ENCODE measurements at places on chromosomes 16 and 17.

GRCh38 chr17:72121164-72122009 is 567 bp downstream of the SOX9 start:
- peaks cover 41% of the 10 kb centered on the region for H3K27me3 ChIP-seq
- H3K4me1 ChIP-seq = peaks cover 60% of the 10 kb centered on the region
- H3K27ac ChIP-seq = no peak overlapping the region
- peak overlapping the region; percentile 87 for H3K4me3 ChIP-seq
- H3K36me3 ChIP-seq = peaks cover 9% of the 10 kb centered on the region

DNA sequence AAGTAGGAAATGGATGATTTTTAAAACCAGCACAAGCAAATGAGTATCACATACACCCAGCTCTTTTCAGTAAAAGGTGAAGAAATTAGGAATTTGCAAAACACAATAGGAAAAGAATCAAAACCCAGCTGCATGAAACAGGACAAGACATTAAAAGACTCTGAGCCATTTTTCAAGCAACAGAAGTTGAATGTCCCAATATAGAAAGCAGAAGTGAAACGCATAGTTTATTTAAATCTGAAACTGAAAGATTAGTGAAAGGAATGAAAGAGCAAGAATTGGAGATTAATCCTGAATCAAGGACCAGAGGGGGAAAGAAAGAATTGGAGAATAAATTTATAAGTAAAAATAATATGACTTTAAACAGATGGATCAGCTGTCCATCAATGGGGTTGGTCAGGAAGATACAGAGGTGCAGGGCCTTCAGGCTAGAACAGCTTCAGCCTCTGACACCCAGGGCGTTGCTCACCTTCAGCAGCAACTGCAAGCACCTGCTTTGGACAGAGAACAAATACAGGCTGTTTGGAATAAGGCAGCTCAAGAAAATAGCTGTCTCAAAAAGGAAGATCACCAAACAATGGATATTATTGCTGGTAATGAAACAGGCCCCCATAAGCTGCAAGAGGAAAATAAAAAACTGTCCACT is 3.9 kb upstream of the ARHGAP17 start:
- H3K4me1 ChIP-seq = peaks cover 1% of the 10 kb centered on the region
- H3K27ac ChIP-seq = no peak overlapping the region
- no peaks in the 10 kb centered on the region for H3K27me3 ChIP-seq

DNA sequence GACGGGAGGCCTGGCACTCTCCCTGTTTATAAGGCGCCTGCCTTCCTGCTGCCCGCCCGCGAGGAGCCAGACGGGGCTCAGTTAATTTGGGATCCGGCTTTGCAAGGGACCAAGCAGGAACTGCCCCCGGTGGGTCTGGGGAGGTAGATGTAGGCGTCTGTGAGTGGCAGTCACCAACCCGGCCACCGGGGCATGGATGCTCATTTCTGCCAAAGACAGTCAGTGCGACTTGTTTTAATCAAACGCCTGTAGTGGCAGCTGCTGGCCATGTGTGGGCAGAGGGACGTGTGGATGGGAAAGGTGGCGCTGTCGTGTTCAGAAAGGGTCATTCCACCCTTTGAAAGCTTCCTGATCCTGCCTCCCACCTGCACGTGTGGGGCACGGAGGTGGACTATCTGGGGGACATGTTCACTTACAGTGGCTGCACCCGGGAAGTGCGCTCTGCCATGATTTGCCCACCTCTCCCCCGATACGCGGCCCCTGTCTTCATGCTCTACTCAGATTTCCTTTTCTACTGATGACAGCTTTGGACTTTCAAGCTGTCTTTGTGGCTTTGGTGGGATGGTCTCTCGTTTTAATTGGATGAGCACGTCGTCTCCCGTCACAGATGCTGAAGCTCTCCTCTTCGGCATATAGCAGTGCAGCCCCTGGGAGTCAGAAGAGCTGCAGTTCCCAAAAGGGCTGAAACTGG is 60.3 kb upstream of the CIBAR2 start:
- no peaks in the 10 kb centered on the region for H3K36me3 ChIP-seq
- DNase-seq = peak; percentile 69

- no peak overlapping the region for H3K27ac ChIP-seq
- no peaks in the 10 kb centered on the region for H3K27me3 ChIP-seq
- peak; percentile 92 for DNase-seq
- H3K4me1 ChIP-seq = no peaks in the 10 kb centered on the region
Measured at GRCh38 chr16:4402439-4403132, 13.8 kb downstream of the CORO7 start.

DNA sequence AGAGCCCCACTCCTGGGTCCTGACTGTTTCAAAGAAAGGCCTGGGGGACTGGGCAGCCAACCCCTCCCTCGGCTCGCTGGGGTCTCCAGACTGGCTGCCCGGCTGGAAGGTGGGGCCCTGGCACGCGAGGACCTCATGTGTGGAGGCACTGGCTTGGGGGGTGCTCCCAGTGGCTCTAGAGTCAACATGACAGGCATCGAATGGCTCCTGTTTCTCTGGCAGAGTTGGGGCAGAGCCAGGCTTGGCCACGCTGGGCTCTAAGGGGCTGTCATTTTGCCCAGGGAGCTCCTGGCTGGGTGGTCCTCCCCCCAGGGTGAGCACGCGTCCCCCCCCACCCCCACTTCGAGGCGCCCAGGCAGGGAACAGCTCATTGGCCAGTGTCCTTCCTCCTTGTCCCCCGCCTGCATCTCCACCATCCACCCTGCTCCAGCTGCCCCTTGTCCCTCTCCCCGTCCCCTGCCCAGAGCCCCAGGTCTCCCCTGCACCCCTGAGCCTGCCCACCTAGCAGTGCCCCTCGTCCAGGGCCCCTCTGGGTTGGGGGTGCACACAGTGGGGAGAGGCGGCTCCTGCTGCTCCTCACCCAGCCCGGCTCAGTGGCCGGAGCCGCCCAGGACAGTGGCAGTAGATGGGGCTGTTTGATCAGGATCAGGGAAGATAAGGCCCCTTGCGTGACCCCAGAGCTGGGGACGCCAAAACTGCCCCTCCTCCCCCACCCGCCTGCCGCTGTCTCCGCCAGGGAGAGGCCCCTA is 2.7 kb downstream of the GCGR start:
- no peak overlapping the region for H3K27ac ChIP-seq
- H3K4me3 ChIP-seq = no peak overlapping the region
- H3K36me3 ChIP-seq = no peaks in the 10 kb centered on the region

DNA sequence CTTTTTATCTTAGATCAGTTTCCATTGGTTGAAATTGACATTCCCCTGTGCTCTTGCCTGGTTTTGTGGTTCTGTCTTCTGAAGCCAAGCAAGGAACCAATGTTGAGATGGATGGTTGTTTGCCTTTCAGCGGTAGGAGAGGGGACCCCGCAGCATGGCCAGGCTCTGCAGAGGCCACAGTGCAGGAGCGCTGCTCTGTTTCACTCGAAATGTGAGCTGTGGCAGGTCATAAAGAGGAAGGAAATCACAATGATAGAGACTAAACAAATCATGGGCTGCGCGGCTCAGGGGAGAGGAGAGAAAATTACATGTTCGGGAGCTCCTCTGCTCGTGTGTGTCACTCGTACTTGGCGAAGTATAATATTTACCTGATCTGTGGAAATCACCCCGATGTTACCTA is 148.2 kb downstream of the SNX29 start:
- H3K4me3 ChIP-seq = no peak overlapping the region
- H3K4me1 ChIP-seq = peaks cover 16% of the 10 kb centered on the region
- no peak for DNase-seq
- H3K27me3 ChIP-seq = no peaks in the 10 kb centered on the region
- no peaks in the 10 kb centered on the region for H3K36me3 ChIP-seq

DNA sequence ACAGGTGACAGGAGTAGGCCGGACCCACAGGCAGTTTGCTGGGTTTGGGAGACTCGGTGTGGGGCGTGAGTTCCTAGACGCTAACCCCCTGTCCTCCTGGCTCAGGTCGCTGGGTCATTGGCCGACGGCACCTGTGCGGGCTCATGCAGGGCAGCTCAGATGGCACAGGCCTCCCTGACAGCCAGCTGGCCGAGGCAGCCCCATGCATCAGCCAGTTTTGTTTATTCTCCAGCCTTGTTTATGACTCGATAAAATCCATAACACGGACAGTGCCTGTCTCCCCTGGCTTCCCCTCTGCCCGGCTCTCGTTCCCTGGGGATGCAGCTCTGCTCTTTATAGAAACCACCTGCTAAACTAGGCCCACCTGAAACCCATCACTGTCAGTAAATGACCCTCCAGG is 46.0 kb downstream of the SDK2 start:
- H3K4me3 ChIP-seq = no peak overlapping the region
- H3K27me3 ChIP-seq = no peaks in the 10 kb centered on the region
- no peak overlapping the region for H3K27ac ChIP-seq
- peaks cover 18% of the 10 kb centered on the region for H3K4me1 ChIP-seq

- no peaks in the 10 kb centered on the region for H3K27me3 ChIP-seq
- no peak overlapping the region for H3K4me3 ChIP-seq
- peak; percentile 30 for DNase-seq
- no peaks in the 10 kb centered on the region for H3K36me3 ChIP-seq
- H3K4me1 ChIP-seq = peaks cover 6% of the 10 kb centered on the region
- H3K27ac ChIP-seq = no peak overlapping the region
Measured at GRCh38 chr17:16459855-16460550, 32.0 kb downstream of the LRRC75A start.

- no peak overlapping the region for H3K27ac ChIP-seq
- H3K4me1 ChIP-seq = no peaks in the 10 kb centered on the region
- H3K36me3 ChIP-seq = no peaks in the 10 kb centered on the region
- no peak for DNase-seq
- no peaks in the 10 kb centered on the region for H3K27me3 ChIP-seq
Measured at GRCh38 chr16:85935391-85935973, 36.5 kb downstream of the IRF8 start.

GRCh38 chr16:69217433-69217832 is 30.5 kb downstream of the SNTB2 start:
- H3K36me3 ChIP-seq = no peaks in the 10 kb centered on the region
- no peak overlapping the region for H3K4me3 ChIP-seq
- no peak overlapping the region for H3K27ac ChIP-seq
- H3K4me1 ChIP-seq = no peaks in the 10 kb centered on the region

- peak; percentile 75 for DNase-seq
- peaks cover 20% of the 10 kb centered on the region for H3K4me1 ChIP-seq
- peak overlapping the region; percentile 92 for H3K4me3 ChIP-seq
- no peaks in the 10 kb centered on the region for H3K36me3 ChIP-seq
Measured at GRCh38 chr17:38750312-38751121, 2.0 kb upstream of the PSMB3 start.

DNA sequence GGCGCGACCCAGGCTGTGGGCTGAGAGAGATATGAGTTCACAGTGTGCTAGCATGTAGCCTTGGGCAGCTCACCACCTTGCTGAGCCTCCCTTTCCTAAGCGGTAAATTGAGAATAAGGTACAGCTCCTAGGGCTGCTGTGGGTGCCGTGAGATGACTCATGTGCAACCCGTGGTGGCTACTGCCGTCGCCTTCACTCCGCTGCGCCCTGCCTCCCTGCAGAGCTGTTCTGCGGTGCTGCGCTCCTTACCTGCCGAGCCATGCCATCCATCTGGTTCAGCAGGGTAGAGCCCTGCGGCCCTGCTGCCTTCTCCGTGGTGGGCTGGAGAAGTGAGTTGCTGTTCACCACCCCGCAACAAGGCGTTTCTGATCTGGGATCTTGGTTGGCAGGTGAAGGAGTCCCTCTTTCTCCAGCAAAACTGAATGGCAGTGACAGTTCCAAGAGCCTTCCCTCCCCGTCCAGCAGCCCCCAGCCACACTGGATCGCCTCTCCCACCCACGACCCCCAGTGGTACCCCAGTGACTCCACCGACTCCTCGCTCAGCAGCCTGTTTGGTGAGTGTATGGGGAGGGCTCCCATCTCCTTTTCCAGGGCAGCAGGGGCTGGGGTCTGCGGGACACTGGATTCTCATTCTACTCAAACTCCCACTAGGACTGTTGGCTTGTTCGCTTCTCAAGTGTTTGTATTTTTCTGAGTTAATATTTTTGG is 9.3 kb upstream of the JPT2 start:
- no peak overlapping the region for H3K27ac ChIP-seq
- no peaks in the 10 kb centered on the region for H3K36me3 ChIP-seq
- no peak for DNase-seq
- no peaks in the 10 kb centered on the region for H3K27me3 ChIP-seq
- no peak overlapping the region for H3K4me3 ChIP-seq
- H3K4me1 ChIP-seq = no peaks in the 10 kb centered on the region

- no peaks in the 10 kb centered on the region for H3K4me1 ChIP-seq
- H3K4me3 ChIP-seq = no peak overlapping the region
- DNase-seq = no peak
- H3K27me3 ChIP-seq = no peaks in the 10 kb centered on the region
- H3K36me3 ChIP-seq = no peaks in the 10 kb centered on the region
- H3K27ac ChIP-seq = no peak overlapping the region
Measured at GRCh38 chr16:76899767-76900166, 291.2 kb upstream of the MON1B start.

DNA sequence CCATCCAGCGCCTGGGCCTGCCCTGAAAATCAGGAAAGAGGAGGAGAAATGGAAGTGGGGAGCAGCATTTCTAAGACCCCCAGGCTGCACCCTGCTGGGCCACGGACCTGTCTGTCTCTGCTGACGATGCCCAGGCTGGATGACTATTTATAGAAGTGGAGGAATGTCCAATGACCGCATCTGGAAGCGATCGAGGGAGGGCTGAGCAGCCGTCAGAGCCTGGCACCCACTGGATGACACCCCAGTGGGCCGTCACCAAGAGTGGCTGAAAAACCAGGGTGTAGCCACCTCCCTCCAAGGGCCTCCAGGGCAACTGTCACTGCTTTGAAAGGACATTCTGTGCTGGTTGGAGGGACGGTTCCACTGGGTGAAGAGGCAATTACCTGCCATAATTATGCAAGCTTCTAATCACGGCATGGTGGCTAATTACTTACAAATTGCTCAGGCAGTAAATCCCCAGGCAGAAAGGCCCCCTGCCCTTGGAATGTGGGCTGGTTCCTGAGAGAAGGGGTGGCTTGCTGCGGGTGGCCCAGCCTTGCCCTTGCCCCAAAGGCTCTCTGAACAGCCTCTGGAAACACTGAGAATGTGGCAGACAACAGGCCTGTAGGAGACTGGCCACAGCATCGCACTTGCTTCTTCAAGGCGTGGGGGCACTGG is 332.1 kb downstream of the C16orf95 start:
- DNase-seq = peak; percentile 65
- no peak overlapping the region for H3K27ac ChIP-seq

GRCh38 chr16:2790631-2791030 is 3.3 kb upstream of the PRSS33 start:
- no peaks in the 10 kb centered on the region for H3K36me3 ChIP-seq
- no peak overlapping the region for H3K27ac ChIP-seq
- peaks cover 19% of the 10 kb centered on the region for H3K4me1 ChIP-seq
- H3K27me3 ChIP-seq = peaks cover 8% of the 10 kb centered on the region
- DNase-seq = no peak
- H3K4me3 ChIP-seq = no peak overlapping the region

DNA sequence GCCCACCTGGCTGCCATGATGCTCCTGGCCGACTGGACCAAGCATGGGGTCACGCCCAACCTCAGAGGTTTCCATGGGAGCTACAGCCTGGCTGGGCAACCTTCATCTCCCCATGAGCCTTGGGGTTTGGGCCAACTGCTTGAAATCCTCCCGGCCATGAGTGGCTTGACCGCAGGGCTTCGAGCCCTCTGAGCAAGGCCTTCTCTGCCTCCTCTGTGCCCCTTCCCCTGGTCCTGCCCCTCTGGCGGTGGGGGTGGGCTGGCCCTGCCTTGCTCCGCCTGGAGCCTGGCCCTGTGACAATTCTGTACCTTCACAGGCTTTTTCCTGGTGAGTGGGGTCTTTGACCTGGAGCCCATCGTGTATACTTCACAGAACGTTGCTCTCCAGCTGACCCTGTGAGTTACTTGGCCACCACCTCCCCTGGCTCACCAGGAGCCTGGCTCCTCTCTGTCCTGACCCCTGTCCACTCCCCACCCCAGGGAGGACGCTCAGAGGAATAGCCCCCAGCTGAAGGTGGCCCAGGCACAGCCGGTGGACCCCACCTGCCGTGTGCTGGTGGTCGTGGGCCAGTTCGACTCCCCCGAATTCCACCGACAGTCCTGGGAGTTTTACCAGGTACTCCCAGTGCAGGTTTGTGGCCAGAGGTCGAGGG is 8.8 kb upstream of the BIRC5 start:
- no peaks in the 10 kb centered on the region for H3K4me1 ChIP-seq
- no peak overlapping the region for H3K4me3 ChIP-seq
- H3K36me3 ChIP-seq = no peaks in the 10 kb centered on the region
- DNase-seq = no peak

Measured in neural progenitor cell (in vitro differentiated cells).